ENCODE measurements at places on chromosomes 5 and 9.

DNA sequence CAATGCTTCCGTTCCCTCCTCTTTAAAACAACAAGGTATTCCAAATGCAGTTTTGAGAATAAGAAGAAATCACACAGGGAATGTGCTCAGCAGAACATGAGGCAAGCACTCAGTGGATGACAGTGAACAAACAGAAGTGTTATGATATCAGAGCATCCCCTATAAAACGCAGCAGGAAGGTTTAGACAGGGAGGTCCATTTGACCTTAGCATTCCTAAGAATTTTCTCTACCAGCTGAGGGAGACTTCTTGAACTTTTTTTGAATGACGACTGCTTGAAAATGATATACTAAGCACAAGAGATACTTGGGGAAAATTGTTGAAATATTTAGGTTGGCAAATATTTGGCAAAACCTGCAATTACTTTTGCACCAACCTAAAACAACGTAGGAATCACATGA lies 3.9 kb downstream of the AMACR start:
- no peak for DNase-seq

DNA sequence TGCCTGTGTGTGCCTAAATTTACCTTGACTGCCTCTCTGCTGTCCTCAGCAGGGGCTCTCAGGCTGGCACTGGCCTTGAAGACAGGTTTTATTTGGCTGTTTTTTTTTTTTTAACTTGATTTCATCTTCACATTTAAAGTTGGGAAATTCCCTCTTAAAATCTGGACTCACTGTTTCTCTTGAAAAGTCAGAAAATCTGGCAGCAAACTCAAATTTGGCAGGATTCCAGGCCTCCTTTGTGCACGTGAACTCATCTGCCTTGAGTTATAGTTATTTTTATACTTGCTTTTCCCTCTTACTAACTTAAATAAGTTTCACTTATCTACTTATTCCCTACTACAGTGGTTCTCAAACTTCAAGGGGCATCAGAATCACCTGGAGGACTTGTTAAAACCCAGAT lies 118.4 kb upstream of the MAP3K1 start:
- DNase-seq = no peak

- DNase-seq = no peak
Observed at GRCh38 chr9:134267305-134267880, 58.9 kb upstream of the RXRA start.

DNA sequence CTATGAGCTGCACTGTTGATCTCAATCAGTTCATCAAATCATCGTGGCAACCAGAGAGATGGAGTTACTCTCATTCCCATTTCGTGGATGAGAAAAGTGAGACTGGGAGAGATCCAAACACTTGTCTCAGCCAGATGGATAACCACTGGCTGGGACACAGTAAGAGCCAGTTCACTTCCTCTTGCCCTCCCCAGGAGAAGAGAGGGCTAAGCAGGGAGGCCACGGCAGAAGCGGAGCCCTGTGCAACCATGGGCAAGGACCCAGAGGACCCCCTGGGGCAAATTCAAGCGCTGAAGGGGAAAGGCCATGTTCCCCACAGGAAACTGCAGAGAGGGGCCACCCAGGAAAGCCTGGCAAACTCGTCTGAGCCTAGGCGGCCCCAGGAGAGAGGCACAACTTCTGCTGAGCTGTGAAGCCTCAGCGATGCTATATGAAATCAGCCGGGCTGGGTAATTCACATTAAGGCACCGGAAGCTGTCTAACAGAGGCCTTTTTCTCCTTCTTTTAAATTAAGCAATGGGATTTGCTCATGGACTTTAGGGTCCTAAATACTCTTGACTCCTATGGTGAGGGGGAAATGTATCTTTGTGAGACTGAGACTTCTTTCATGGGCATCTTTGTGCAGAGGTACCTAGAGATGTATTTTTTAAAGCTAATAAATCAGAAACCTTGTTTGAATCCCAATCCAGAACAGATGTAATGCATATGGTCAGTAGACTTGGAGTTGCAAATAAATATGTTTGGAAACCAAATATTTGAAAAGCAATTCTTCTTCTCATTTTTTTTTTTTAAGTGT lies 137.1 kb upstream of the SMIM23 start:
- DNase-seq = no peak

DNA sequence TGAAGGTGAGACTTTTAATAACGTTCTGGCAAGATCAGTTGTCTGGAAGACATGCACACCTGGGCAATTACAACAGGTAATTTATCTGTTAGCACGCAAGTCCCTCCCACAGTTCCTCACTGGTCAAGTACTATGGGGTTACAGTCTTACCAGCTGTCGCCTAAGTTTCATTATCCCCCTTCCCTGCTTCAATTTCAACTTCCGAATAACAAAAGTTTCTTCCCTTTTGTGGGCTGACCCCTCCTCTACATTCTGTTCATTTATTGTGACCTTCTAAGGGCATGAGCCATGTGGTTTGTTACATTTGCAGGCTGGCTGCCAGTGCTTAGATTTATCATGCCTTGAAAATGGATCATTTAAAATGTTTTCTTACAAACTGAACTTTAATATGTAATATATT lies 16.5 kb downstream of the GAPT start:
- DNase-seq = no peak

DNA sequence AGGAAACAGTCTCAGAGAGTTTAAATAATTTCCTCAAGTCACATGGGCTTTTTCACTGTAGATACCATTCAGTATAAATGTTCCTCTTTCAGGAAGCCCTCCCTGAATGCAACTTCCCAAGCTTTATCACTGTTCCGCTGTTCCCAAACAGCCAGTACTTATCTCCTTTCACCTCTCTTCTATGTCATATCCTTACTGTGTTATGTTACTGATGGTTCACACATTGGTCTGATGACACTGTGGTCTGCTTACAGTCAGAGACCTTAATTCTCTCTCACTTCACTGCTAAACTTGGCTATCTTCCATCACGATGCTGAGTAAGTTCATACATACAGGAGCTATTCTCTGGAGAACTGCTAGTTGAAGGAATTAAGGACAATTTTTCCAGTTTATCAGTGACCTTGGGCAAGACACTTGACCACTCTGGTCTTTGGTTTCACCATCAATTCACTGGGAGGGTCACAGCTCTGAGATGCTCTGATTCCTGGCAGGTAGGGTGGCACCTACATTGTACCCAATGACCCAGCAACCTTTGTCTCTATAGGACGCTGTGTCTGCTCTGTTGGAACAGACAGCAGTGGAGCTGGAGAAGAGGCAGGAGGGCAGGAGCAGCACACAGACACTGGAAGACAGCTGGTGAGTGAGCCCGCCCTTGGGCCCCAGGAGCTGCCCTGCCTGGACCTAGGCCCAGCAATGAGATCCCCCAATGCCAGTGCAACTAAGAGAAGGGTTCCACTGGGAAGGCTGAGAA lies 42.1 kb upstream of the RARS1 start:
- no peak for DNase-seq

DNA sequence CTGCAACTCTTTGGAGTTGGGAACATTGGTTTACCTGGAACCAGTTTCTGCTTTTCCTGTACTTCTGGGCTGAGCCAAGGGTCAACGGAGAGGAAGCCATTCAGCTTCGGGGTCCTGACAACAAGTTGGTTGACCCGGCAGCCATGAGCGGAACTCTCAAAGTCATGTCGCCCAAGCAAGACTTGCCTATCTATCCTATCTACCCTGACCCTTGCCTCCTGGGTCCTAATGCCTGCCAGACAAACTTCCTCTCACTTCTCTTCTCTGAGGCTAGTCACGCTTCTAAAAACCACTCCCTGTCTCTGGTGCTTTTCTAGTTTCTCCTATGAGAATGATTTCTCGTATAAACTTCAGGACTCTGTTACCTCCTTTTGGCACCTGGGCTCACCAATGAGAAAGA lies 44.7 kb upstream of the CRHBP start:
- DNase-seq = no peak

GRCh38 chr5:178560911-178561310 lies 29.3 kb downstream of the COL23A1 start:
- DNase-seq = no peak

- no peak for DNase-seq
Observed at GRCh38 chr9:107673861-107674720, 184.5 kb upstream of the KLF4 start.

DNA sequence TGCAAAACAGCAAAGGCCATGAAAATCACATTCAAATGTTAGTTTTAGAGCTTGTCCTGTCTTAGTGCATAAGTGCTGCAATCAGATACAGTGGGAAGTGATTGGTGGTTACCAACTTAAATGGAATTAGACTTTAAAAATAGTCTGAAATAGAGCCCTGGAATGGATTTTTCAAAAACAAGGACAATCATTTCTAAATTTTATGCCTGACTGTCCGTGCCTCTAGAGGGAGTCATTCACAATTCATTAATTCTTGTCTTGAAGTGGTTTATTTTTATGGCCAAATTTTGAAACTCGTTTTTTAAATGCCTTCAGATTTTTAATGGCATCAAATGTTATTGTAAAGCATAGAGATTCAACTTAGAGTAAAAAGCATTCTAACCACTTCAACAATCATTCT lies 561.8 kb upstream of the DAB2 start:
- no peak for DNase-seq

DNA sequence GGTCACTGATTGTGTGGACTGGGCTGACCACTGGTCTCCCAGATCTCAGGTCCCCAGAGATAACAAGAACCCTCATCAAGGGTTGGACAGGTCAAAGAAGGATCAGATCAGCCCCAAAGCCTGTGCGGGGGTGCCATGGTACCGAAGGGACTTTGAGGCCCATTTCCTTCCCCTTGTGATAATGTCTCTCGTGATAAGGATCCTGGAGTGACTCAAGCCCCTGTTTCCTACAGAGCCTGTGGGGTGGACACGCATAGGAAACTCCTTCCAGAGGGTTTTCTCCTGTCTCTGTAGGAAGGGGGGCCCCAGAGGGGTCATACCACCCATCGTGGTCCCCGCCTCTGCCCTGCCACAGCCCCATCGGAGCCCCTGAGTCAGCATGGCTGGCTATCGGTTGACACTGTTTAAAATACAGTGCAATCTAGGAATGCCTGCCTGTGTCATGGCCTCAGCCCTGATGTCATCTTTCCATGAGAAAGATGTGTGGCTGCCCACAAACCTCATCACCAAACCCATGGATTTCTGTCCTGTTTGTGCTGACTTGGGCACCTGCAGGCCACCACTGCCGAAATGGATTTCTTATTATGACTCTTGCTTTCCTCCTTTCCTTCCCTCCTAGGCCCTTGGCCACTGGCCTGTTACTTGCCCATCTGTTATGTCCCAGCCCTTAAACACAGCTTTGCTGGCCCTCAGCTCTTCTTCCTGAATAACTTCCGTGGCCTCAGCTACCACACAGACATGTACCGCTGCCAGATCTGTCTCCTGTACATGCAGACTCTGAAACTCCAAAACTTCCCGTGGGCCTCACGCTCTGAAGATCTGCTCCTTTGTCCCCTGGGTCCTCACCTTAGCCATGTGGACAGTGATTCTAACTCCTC lies 2.9 kb upstream of the CSF2 start:
- no peak for DNase-seq

DNA sequence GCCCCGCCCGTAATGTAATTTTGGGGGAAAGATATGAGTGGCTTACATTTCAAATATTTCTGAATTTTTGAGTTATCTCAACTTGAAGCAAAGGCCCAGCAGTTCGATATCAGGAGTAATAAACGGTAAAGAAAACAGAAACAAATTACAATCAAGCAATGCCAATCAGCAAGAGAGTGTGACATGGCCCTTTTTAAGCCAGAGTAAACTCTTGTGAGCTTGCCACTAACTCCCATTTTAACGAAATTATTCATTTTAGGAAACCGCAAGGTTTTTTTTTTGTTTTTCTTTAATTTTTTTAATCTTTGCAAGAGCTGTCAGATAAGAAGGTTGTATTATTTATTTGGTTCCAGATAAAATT lies 17.6 kb upstream of the CDK7 start:
- no peak for DNase-seq

DNA sequence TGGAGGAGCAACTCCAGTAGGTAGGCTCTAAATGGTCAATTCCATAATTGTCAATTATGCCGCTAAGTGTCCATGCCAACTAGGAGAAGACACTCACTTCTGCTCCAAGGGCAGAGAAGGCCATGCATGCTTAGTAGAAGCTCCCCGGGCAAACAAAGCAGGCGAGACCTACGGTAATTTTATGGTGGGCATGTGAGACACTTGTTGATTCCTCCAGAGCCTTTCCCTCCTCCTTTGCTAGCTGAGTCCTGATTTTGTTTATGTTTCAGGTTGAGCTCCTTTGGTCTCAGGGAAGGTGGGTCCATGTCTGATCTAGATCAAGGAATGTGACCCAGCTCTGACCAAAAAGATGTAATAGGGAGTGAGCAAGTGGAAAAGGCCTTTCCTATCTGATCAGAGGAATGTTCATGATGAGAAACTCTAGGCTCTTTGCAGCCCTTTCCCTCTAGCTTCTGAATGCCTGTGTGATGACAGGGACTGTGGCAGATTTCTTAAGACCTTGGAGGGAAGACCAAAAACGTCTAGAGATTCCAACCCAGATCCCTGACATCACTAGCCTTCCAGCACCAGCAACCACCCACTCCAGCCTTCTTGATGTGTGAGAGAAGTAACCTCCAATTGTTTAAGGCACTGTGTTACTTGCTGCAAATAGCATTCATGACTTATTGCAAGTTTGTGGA lies 7.7 kb upstream of the CPEB4 start:
- no peak for DNase-seq

DNA sequence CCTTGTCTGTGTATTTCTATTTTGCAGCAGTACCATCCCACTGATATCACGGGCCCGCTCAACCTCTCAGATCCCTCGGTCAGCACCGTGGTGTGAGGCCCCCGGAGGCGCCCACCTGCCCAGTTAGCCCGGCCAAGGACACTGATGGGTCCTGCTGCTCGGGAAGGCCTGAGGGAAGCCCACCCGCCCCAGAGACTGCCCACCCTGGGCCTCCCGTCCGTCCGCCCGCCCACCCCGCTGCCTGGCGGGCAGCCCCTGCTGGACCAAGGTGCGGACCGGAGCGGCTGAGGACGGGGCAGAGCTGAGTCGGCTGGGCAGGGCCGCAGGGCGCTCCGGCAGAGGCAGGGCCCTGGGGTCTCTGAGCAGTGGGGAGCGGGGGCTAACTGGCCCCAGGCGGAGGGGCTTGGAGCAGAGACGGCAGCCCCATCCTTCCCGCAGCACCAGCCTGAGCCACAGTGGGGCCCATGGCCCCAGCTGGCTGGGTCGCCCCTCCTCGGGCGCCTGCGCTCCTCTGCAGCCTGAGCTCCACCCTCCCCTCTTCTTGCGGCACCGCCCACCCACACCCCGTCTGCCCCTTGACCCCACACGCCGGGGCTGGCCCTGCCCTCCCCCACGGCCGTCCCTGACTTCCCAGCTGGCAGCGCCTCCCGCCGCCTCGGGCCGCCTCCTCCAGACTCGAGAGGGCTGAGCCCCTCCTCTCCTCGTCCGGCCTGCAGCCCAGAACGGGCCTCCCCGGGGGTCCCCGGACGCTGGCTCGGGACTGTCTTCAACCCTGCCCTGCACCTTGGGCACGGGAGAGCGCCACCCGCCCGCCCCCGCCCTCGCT lies 1.9 kb downstream of the LRRC26 start:
- DNase-seq = peak; percentile 71

GRCh38 chr5:176921714-176922113 lies 22.6 kb upstream of the HK3 start:
- DNase-seq = no peak

GRCh38 chr5:123950701-123951581 lies 439.0 kb downstream of the CSNK1G3 start:
- DNase-seq = no peak

- DNase-seq = no peak
Observed at GRCh38 chr5:53362521-53362941, 117.9 kb upstream of the FST start.

All from D341Med (cell line).